ENCODE measurements at places on chromosomes 7 and 10. TPM values are rescaled to one million over a fixed set of nuclear protein-coding genes. Genes with fewer than 3 reads are reported as not detected.

Gene PITX3
- total RNA-seq = 6.5 TPM

Gene EN2
- 0.69 TPM for total RNA-seq

DNA sequence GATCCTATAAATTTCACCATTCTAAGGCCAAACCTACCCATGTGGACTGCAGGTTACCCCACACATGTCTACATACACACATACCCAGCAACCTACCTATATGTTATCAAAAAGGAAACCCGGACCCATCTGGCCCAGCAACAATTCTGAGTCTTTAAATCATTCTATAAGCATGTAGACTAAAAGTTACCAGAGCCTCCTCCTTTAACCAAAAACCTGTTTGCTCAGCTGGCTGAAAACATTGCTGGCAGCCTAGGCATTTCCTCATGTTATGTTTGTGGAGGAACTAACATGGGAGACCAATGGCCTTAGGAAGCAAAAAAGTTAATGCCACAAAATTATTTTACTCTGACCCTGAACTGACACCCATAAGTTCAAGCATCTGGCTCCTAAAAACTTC lies 5.3 kb upstream of the ADCK2 start:
- no peak for DNase-seq

GRCh38 chr7:2611401-2611800 lies 20.4 kb upstream of the TTYH3 start:
- DNase-seq = no peak

DNA sequence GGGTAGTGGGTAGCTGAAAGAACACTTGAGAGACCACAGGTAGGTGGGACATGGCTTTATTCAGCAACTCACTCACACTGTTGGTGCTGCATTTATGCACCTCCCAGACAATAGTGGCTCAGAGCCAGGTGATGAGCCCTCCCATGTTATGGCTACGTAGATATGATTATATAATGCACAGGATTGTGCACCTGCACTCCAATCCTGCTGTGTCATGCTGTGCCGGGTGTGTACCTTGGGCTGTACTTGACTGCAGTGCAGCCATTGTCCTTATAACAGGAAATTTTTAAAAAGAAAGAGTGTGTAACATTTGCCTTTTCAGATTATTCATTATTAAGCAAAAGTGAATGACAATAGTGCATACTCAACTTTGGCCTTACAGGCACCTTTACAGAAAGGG lies 366.1 kb upstream of the BMPER start:
- DNase-seq = peak; percentile 17

Gene NOC3L
- 46.8 TPM for total RNA-seq

DNA sequence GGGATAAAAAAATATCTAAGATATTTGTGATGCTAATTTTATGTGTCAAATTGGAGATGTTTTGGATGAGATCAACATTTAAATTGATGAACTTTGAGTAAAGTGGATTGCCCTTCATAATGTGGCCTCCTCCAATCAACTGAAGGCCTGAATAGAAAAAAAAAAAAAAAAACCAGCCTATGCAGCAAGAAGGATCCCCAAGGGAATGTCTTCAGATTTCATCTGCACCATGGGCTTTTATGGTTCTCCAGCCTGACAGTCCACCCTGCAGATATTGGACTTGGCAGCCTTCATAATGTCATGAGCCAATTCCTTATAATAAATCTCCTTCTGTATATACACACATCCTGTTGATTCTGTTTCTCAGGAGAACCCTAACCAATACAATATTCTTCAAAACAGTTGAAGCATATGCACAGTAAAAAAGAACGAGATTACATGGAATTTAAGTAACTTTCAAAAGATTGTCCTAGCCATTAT lies 316.9 kb upstream of the PLXDC2 start:
- DNase-seq = no peak

Gene CNPY1
- not detected for total RNA-seq

Measured in LHCN-M2 (cell line).